Right ventricle myocardium inferior (tissue), 1 donor: ENCODE measurements at places on chromosomes 2 and 18.

- DNase-seq: peak; percentile 17
Observed at GRCh38 chr2:127093648-127094210, 13.2 kb downstream of the BIN1 start.

DNA sequence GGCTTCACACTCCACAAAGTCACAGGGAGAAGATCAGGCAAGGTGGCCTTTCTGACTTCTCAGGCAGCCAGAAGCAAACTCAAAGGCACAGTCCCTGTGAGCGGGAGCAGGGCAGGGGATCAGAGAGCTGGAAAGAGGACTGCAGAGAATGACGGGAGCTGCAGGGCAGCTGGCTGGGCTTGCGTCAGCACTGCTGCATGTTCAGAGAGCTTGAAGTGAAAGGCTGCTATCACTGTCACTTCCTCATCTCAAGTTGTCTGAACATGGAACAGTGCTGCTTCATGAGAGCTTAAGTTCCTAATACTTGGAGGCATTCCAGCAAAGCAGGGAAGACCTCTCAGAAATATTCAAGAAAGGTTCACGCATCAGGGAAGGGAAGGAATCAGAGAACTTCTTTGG lies 20.4 kb downstream of the TGFBRAP1 start:
- DNase-seq: peak; percentile 75

GRCh38 chr2:191301971-191302370 lies 56.8 kb downstream of the MYO1B start:
- no peak for DNase-seq

DNA sequence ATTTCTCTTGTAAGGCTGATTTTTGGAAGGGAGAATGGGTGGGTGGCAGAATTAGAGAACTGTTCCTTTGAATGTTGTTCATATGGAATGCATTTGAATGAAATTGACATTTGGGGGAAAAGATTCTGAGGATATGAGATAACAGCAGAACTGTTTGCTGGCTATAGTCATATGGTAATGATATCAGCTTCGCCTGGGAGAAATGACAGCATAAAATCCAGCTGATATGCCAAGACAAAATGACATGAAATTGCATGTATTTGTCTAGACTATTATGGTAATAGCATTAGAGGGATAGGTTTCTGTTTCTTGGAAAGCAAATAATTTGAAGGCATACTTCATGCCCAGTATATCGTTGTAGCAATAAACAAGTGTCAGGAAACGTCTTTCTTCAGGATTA lies 150.8 kb upstream of the SPATS2L start:
- DNase-seq: no peak

DNA sequence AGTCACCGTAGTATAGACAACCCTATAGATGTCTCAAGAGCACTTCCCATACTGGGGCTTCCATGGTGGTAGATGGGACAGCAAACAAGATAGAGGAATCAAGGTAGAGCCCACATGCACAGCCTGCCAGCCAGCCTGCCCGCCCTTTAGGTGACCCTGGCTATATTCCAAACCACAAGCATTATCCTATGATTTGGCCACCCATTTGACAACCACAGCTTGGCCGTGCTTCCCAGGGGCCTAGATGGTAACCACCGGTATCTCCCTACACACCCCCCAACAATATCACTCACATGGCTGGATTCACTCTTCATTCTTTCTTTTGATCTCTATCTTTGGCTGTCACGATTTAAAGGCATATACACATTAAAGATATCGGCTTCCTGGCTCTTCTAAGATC lies 85.3 kb downstream of the CDK15 start:
- no peak for DNase-seq
